ENCODE measurements at places on chromosomes 6 and 20.

DNA sequence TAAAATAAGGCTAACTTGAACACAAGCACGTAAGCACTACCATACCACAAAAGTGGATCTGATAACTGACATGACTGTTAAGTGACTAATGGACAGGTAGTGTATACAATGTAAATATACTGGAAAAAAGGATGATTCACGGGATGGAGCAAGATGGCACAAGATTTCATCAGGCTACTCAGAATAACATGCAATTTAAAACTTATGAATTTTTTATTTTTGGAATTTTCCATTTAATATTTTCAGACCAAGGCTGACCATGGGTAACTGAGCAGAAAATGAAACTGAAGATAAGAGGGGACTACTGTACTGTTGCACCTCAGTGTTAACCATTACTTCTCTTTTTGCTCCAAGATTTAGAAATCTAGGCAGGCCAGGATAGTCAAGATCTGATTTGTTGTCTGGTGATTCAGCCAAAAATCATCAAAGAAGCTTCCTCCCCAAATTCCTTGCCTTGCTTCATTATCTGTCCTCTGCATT is 45.4 kb downstream of the TPBG start:
- DNase-seq, result no peak

- DNase-seq, result no peak
Measured at GRCh38 chr6:111842271-111842822, 30.9 kb downstream of the FYN start.

DNA sequence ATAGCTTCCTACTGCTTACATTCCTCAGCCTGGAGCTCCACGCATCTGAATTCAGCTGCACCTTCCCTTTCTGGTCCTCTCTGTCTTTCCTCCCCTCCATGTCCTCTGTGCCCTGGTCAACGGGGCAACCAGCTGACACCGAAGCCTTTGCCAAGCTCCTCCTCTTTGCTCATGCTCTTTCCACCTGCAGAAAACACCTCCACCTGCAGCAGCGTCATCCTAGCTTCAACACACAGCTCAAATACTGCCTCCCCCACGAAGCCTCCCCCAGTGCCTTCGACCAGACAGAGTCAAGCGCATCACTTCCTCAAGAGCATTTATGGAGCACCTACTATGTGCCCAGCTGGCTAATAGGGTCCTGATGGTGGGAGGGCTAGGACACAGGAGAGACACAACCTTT is 9.2 kb downstream of the CDH22 start:
- DNase-seq, result no peak

DNA sequence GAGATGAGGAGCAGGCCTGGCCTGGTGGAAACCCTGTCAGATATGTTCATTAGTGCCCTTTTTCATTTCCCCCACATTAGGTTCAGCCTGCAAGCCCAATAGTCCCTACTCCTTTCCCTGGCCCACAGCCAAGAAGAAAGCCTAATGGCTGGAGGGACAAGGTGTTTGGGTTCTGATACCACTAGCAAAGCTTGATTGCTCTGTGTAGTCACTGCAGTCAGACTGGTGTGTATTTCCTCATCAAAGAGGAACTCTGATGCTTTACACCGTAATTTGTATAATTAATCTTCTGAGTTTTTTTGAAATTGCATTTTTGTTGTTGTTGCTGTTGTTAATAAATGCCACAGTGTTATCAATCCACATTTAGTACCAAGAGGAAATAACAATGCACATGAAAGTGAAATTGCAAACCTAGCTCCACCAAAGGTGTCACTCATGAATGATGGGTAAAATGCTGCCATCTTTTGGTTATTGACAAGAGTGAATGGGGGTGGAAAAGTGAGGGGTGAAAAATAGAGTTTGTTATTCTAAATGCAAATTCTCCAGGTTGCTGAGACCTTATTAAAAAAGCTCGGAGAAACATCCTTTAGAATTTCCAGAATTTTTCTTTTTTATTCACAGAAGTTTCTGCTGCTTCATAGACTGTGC is 320.2 kb upstream of the POU3F2 start:
- DNase-seq, result no peak

GRCh38 chr20:8602389-8603116 is 466.3 kb upstream of the PLCB4 start:
- no peak for DNase-seq

- DNase-seq, result no peak
Measured at GRCh38 chr6:135909737-135910387, 58.4 kb downstream of the PDE7B start.

DNA sequence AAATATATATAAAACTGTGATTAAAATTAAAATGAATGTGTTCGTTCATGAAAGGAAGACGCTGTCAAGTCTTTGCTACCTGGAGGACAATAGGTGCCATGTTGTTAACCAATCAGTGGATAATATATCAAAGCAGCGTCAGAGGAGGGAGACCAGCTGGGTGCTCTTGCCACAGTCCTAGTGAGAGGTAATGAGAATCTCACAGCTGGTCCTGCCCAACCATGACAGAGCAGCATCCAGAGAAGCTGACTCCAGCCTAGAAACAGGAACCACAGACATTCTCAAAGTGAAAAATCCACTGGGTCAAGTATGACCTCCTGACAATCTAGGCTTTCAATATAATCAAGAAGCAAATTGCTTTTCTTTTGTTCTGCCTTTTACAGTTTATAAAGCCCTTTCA is 94.5 kb upstream of the LRFN2 start:
- DNase-seq, result no peak

DNA sequence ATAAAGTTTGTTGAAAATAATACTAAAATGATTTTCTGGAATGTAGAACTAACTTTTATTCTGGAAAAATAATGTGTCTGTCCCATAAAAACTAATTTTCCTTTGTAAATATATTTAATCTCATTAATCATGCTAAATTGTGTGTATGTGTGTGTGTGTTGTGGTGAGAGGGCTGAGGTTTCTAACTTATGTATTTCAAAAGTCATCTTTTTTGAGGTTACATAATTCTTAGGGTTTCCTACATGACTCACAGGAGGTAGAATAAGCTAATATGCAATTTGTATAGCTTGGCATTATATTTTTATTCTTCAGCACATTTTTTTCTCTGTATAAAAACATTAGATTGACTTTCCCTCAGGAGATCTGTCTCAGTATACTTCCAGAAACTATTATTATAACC is 64.1 kb upstream of the CLVS2 start:
- no peak for DNase-seq

DNA sequence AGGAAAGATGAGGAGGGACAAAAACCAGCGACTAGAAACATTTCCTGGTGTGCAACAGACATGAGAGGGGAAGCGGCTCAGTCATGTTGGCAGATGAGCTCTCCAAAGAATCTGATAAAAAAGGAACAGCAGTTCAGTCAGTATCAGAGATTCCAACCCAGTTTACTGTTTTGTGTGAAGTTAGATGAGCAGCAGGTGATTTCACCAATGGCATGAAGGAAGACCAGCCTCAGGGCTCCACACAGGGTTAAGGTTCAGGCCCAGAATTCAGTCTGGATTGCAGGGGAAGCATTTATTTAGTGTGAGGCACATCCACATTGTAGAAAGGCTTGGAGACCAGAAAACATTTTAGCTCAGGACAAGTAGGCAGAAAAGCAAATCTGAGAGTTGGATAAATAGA is 317.8 kb downstream of the C6orf118 start:
- DNase-seq, result no peak

DNA sequence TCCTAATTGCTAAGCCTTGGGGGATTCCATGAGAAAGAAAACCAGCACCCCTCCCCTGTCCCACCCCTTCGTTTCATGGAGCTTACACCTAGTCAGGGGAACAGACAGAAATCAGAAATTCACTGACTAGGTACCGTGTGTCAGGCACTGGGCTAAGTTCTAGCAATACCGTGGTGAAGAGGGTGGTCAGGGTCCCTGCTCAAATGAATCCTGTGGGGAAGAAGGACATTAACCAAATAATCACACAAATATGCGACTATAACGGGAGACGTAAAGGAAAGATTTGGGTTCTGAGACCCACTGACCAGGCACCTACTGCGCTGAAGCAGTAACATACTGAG is 65.1 kb upstream of the TOP1 start:
- no peak for DNase-seq
